A673 (cell line): ENCODE measurements at places on chromosomes 5 and 9. TPM values are rescaled to one million over a fixed set of nuclear protein-coding genes. Genes with fewer than 3 reads are reported as not detected.

Gene TMEM171
- total RNA-seq, result 2.3 and 2.6 TPM in 2 replicates

DNA sequence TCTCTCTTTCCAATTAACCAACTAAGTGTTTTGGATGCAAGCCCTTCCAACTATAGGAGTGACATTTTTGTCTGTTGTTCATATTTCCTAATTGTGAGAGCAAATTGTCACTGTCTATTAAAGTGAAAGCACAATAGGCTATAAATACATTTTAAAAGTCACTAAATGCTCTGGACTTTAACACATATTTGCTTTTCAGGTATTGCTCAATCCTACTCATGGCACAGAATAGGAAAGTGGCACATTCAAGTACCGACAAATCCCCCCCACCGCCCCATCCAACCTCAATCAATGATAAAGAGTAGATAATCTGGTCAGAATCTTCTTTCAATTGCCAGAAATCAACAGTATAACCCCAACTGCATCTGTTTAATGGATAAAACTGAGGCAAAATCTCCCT, 419.8 kb downstream of the PLK2 start:
- H3K27ac ChIP-seq, result no peak overlapping the region
- no peak overlapping the region for H3K4me3 ChIP-seq
- DNase-seq, result no peak
- no peaks in the 10 kb centered on the region for H3K36me3 ChIP-seq

DNA sequence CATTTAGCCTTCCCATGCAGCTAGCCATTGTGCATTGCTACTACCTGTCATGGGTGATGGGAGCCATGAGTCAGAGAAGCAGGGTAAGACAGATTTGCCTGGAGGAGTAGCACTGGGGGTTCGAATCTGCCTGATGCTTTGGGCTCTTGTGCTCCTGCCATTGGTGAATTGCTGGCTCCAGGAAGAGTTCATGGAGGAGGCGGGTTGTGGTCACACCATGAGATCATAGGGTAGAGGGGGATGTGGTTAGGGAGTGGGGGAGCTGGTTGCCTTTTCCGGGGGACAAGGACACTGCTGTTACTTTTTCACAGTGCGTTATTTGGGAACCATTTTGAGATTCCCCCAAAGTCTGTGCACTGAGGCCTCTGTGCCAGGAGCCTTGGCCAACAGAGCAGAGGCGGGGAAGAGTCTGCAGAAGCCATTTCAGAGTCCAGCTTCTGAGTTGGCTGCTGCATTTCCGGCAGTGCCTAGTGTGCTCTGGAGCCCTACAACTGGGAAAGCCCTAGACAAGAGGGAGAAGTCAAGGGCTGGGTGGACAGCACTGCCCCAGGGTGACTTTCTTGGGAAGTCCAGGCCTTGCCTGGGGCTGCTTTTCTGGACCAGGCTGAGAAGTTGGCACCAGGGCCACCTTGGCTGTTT, 6.2 kb downstream of the ANGPTL2 start:
- no peak overlapping the region for H3K4me3 ChIP-seq
- no peak for DNase-seq
- H3K27me3 ChIP-seq, result no peaks in the 10 kb centered on the region
- no peak overlapping the region for H3K27ac ChIP-seq

GRCh38 chr5:33425314-33425713, 15.5 kb upstream of the TARS1 start:
- DNase-seq, result no peak
- no peak overlapping the region for H3K27ac ChIP-seq
- no peaks in the 10 kb centered on the region for H3K36me3 ChIP-seq
- H3K4me1 ChIP-seq, result no peaks in the 10 kb centered on the region
- H3K4me3 ChIP-seq, result no peak overlapping the region
- peaks cover 13% of the 10 kb centered on the region for H3K27me3 ChIP-seq

DNA sequence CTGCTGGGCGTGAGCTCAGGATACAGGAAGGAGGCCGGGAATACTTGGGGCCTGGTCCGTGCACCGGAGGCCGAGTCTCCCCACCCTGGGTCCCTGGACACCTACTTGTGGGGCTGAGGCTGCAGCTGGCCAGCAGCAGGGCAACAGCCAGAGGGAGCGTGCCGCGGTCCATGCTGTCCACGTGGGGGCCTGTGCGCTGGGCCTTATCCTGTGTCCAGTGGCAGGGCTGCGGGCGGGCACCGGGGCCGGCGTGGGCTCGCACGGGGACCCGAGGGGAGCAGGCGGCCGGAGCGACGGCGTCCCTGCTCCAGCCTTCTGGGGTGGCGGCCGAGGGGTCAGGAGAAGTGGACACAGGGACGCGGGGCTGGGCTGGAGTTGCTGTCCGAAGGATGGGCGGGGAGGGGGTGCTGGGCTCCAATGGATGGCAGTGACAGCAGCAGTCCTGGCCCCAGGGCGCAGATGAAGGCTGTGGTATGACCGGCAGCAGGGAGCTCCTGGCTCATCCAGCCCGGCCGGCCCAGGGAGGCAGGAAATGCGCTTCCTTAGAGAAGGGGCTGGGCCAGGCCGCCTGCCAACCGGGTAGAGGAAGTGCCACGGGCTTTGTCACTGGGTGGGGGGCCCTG, at the start of gene ENG:
Gene ENG (minus strand): TSS at position 475 of the 623 bp plus-strand sequence. CDS start 303 bp downstream, at position 172.
- H3K27me3 ChIP-seq, result no peaks in the 10 kb centered on the region
- H3K4me3 ChIP-seq, result peak within 1 kb of the TSS; percentile 77
- peaks cover 13% of the 10 kb centered on the region for H3K4me1 ChIP-seq
- H3K27ac ChIP-seq, result peak within 1 kb of the TSS; percentile 79

- H3K27ac ChIP-seq, result no peak overlapping the region
- no peak for DNase-seq
- no peaks in the 10 kb centered on the region for H3K4me1 ChIP-seq
- no peak overlapping the region for H3K4me3 ChIP-seq
- H3K36me3 ChIP-seq, result no peaks in the 10 kb centered on the region
- peaks cover 13% of the 10 kb centered on the region for H3K27me3 ChIP-seq
Measured at GRCh38 chr5:147966829-147967228, 60.5 kb upstream of the C5orf46 start.

Gene PCDHGB7
- 3.7 and 4.0 TPM in 2 replicates for total RNA-seq

- no peak overlapping the region for H3K27ac ChIP-seq
- H3K4me3 ChIP-seq, result no peak overlapping the region
- DNase-seq, result no peak
- H3K27me3 ChIP-seq, result no peaks in the 10 kb centered on the region
- H3K4me1 ChIP-seq, result peaks cover 12% of the 10 kb centered on the region
Measured at GRCh38 chr5:145350513-145350912, 484.6 kb downstream of the PRELID2 start.

DNA sequence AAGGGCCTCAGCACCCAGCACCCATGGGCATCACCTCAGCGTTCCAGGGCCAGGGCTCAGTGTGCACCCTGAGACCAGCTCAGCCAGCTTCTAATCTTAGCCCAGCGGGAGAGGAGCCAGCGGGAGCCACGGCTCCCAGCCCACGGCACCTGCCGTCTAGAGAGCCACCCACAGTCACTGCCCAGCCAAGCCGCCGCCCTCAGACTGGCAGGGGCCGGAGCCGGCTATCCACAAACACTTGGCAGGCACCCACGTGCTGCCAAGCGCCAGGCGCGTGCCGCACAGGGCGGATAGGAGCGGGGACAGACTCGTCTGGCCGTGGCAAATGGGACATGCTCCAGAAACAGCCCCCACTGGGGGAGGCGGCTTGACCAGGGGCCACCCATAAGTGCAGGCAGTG, 18.6 kb downstream of the BRD3 start:
- no peak for DNase-seq
- H3K27ac ChIP-seq, result no peak overlapping the region
- no peaks in the 10 kb centered on the region for H3K27me3 ChIP-seq
- no peak overlapping the region for H3K4me3 ChIP-seq
- peaks cover 62% of the 10 kb centered on the region for H3K36me3 ChIP-seq
